ENCODE measurements at places on chromosomes 3 and 15. TPM values are rescaled to one million over a fixed set of nuclear protein-coding genes. Genes with fewer than 3 reads are reported as not detected.

DNA sequence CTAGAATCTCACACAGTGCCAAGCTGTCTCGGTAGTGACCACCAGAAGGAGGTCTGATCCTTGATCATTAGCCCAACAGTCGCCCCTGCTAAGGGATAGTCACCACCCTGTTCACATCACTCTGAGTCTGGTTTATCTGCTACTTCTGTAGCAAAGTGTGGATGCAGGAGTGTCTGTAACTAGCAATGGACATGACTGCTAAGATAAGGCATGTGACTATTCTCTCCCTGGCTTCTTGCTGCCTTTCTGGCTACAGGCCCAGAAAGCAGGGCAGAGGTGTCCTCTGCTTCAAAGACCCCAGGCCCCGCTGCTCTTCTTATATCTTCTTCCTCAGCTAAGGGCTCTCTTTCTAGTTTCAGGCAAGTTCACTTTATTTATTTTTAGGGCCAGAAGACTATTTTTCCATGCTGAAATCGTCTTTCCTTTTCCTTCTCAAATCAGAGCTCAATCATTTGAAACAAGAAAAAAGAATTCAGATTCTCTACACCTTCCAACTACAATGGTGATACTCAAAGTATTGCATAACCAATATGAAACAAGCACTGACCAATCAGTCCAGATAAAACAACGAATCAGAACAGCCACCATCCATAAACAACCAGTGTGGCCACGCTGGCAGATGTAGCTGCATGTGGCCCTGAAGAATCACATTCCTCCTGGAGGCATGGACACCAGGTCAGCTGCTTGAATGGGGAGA lies 8.0 kb upstream of the KNG1 start:
- no peak for DNase-seq

Gene PPM1L
- total RNA-seq = 25.2 TPM

- no peak for DNase-seq
Measured at GRCh38 chr3:59753808-59754450, 704.1 kb upstream of the CFAP20DC start.

GRCh38 chr15:67416891-67417290 lies 104.0 kb upstream of the C15orf61 start:
- DNase-seq = no peak

DNA sequence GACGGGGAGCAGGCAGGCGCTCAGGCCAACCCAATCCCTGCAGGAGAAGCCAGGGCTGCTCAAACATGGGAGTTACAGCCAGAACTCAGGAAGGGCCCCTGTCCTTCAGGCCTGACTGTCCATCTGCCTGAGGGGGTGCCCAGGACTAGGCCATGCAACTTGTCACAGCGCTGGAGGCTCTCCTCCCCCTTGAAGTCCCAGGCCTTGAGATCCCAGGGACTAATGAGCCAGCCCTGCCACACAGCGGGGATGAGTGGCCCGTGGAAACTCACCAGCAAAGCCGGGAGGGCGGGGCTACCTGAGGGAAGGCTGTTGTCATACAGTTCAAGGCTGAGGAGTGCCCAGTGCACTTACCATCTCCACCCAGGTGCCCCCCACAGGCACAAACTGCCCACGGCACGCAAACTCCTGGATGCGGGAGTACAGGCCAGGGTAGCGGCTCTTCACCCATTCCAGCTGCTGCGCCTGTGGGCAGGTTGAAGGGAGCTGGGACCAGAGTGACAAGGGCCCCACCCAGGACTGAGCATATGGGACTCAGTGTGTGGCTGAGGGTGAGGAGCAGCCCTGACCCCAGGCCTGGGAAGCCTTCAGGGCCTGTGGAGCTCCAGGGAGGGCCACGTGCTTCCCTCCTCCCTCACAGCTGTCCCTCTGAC lies 6.3 kb downstream of the MAN2C1 start:
- DNase-seq = no peak

Gene FOXB1
- total RNA-seq = 9.6 TPM

GRCh38 chr15:82979726-82980125 lies 6.3 kb upstream of the RAMAC start:
- no peak for DNase-seq

GRCh38 chr3:60274646-60275045 lies 976.6 kb downstream of the FHIT start:
- DNase-seq = no peak

- DNase-seq = no peak
Measured at GRCh38 chr3:161388855-161389254, 17.5 kb upstream of the SPTSSB start.

GRCh38 chr15:89770041-89770440 lies 6.1 kb upstream of the MESP2 start:
- DNase-seq = no peak

GRCh38 chr3:180804916-180805315 lies 107.6 kb upstream of the FXR1 start:
- DNase-seq = peak; percentile 89

Measured in neural progenitor cell (in vitro differentiated cells).